ENCODE measurements at places on chromosomes 16 and 17.

GRCh38 chr17:82084373-82085030 lies 13.5 kb downstream of the FASN start:
- no peak overlapping the region for H3K4me3 ChIP-seq
- DNase-seq, result no peak
- peaks cover 9% of the 10 kb centered on the region for H3K36me3 ChIP-seq
- no peak overlapping the region for H3K27ac ChIP-seq

DNA sequence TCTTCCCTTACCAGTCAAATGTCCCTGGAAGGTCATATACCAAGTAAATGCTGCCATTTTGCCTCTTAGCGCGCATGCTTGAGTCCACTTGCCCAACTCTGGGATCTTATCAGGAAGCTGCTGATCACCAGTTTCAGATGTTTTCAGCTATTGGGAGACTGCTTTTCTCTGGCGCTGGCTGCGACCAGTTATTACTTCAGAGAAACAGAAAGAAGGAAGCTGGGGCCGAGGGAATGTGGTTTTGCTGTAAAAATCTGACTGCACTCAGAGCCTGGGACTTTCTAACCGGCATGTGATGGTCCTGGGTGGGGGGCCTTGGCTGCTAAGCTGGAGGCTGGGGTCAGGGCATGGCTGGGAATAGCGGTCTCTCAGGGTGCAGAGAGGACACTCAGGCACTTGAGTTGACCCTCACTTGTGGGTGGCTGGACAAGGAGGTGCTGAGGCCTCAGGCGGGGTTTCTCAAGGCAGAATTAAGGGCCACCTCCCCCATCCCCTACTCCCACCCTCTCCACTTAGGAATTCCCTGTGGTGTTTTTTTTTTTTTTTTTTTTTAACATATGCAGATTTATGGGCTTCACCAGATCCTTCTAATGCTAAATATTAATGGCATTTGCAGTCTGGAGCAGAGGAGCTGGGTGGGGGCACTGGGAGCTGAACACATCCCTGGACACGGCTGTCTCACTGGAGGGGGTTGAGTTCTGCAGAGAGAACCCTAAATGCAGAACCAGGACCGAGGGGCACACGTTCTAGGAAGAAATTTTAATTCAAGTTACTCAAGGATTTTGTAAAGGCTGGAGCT lies 145.8 kb downstream of the CYLD start:
- no peaks in the 10 kb centered on the region for H3K4me1 ChIP-seq
- no peak overlapping the region for H3K27ac ChIP-seq
- no peak for DNase-seq
- no peaks in the 10 kb centered on the region for H3K27me3 ChIP-seq

GRCh38 chr17:62888765-62889164 lies 77.3 kb upstream of the TANC2 start:
- no peaks in the 10 kb centered on the region for H3K27me3 ChIP-seq
- no peak for DNase-seq
- no peaks in the 10 kb centered on the region for H3K36me3 ChIP-seq
- H3K4me3 ChIP-seq, result no peak overlapping the region
- no peaks in the 10 kb centered on the region for H3K4me1 ChIP-seq
- H3K27ac ChIP-seq, result no peak overlapping the region

DNA sequence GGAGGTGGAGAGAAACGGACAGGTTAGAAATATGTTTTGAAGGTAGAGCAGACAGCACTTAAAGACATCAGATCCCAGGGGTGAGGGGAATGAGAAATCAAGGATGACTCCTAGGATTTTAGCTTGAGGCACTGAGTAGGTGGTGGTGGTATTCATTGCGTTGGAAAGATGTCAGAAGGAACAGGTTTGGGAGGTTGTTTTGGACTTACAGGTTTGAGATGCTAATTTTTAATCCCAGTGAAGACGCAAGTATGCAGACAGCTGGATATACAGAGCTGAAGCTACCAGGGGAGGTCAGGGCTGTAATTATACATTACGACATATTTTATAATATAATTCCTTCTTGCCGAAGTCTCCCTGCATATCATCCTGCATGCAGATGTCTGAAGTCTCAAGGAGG lies 433.3 kb downstream of the XYLT1 start:
- H3K27ac ChIP-seq, result no peak overlapping the region

DNA sequence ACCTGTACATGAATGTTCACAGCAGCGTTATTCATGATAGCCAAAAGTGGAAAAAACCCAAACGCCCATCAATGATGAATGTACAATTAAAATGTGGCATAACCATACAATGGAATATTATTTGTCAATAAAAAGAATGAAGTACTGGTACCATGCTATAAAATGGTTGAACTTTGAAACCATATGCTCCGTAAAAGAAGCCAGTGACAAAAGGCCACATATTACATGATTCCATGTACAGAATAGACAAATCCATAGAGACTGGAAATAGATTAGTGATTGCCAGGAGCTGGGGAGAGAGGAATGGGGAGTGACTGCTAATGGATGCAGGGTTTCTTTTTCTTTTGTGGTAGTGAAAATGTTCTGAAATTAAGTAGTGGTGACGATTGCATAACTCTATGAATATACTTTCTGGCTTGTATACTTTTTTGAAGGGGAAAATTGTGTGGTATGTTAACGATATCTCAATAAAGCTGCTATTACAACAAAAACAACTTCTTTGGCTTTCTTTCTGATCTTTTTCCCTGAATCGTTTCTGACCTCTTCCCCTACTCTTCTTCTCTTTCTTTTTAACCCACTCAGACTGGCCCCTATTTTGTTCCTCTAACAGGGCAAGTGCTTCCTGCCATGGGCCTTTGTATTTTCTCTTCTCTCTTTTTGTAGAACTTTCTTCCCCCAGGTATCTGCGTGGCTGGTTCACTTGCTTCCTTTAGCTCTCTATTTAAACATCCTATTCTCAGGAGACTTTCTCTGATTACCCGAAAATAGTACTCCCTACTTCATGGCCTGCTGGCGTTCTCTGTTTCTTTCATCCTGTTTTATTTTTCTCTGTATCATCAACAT lies 67.9 kb downstream of the FTO start:
- no peaks in the 10 kb centered on the region for H3K27me3 ChIP-seq
- DNase-seq, result no peak
- H3K36me3 ChIP-seq, result no peaks in the 10 kb centered on the region
- no peak overlapping the region for H3K4me3 ChIP-seq

Data from CD8-positive, alpha-beta memory T cell (primary cell).